Activated naive CD4-positive, alpha-beta T cell treated with anti-CD3 and anti-CD28 coated beads, Interleukin-2, amount 10 ng/mL, durations not matched to agents 7 days and 5 days (primary cell): ENCODE measurements at places on chromosomes 12 and 14.
A peak's percentile ranks its signal among the peaks of the same experiment; 100 is the strongest.

GRCh38 chr14:102969060-102969791, 46.8 kb downstream of the AMN start:
- DNase-seq, result no peak

- DNase-seq, result no peak
Measured at GRCh38 chr12:32989705-32990104, 93.1 kb upstream of the PKP2 start.

- peak; percentile 27 for DNase-seq
Measured at GRCh38 chr12:14275886-14276285, 89.6 kb upstream of the ATF7IP start.

- no peak for DNase-seq
Measured at GRCh38 chr12:108369736-108370396, 30.8 kb upstream of the CMKLR1 start.

GRCh38 chr12:114253976-114254778, 151.8 kb downstream of the TBX5 start:
- no peak for DNase-seq

- DNase-seq, result no peak
Measured at GRCh38 chr14:100261621-100262020, 22.7 kb downstream of the YY1 start.

- DNase-seq, result no peak
Measured at GRCh38 chr14:76131071-76131965, 20.4 kb upstream of the GPATCH2L start.

GRCh38 chr12:56801661-56802622, 38.8 kb downstream of the HSD17B6 start:
- DNase-seq, result no peak

DNA sequence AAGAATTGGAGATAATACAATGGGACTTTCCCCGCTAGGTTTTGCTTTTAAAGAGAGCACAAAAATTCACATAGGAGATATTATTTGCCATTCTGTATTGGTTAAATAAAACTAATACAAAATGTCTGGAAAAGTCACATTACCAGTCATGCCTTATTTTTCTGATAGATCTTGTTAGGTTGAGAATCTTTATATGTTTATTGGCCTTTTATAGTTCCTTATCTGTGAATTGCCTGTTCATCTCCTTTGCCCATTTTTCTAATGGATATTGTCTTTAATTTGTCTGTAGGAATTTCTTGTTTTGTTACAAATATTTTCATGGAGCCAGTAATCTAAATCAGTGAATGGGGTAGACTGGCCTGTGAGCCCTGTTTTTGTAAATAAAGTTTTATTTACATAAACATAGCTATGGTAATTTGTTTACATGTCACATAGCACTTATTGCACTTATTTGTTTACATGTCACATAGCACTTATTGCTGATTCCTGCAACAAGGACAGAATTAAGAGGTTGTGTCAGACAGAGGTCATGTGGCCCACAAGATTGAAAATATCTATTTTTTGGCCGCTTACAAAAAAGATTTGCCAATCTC, 65.0 kb downstream of the ATF7IP start:
- DNase-seq, result no peak

DNA sequence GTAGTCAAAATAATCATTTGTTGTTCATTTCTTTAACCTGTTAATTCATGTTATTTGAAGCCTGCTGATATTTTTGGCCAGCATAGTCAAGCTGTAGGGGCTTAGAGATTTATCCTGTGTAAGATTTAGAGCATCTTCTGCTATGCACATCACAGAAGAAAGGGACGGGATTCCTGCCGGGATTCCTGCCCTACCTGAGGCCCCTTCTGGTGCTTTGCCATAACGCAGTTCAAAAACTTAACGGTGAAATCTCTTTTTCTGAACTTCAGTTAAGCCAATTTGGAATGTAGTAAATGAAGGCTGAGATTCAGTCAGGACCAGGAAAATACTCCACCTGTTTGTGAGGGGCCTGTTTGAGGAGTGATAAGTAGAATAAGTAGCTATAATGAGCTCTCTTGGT, 50.7 kb upstream of the TMEM260 start:
- DNase-seq, result no peak

DNA sequence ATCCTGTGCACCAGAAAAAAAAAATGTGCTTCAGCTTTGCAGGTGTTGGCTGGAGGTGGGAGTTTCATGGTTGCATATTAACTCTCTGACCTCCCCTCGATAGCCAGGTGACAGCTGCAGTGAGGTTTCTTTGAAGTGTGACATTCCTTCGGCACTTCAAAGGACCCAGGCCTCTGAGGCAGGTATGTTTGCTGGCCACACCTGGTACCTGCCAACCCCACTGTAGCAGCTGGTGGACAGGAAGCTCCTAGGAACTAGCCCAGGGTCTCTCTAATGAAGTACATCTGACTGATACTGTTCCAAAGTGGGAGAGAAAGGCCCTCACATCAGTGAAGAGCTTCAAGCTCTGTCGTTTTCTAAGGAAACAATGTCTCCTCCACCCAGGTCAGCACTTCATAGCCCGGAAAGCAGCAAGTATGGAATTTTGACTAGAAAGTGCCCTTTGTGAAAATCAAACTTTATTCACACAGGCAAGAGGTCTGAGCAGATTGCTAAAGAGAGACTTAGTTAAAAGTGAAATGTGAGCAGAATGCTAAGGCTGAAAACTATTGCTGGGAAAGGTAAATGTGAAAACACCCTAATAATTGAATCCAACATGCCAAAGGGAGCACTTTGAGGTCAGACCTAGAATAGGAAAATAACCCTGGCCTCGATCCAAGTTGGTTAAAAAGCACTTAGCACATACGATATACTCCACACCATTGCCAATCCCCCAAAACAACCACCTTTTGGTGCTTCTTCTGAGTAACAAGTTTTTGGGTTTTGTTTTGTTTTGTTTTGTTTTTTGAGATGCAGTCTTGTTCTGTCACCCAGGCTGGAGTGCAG, 71.3 kb downstream of the PHLDA1 start:
- no peak for DNase-seq

DNA sequence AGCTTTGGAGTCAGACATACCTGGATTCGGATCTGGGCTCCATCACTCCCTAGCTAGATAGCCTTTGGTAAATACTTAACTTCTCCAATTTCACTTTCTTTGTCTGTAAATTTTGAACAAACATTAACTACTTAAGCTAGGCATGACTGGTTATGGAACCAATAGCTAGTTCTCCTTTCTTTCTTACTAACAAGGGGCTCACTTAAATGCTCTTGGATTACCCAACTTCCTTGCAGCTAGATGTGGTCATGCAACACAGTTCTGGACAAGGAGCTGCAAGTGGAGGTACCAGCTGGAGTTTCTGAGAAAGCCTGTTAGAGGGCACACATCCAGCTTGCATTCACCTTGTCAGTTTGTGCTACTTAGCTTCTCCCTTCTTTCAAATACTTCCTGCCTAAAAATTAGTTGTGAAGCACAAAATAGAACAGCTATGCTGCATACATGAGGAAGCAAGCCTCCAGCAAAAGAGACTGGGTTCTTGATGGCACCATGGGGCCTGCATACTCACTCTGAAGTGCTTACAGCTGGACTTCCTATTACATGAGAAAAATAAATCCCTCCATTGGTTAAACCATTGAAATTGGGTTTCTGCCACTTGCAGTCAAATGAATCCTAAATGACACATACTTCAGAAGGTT, 210.1 kb upstream of the EEA1 start:
- DNase-seq, result no peak

DNA sequence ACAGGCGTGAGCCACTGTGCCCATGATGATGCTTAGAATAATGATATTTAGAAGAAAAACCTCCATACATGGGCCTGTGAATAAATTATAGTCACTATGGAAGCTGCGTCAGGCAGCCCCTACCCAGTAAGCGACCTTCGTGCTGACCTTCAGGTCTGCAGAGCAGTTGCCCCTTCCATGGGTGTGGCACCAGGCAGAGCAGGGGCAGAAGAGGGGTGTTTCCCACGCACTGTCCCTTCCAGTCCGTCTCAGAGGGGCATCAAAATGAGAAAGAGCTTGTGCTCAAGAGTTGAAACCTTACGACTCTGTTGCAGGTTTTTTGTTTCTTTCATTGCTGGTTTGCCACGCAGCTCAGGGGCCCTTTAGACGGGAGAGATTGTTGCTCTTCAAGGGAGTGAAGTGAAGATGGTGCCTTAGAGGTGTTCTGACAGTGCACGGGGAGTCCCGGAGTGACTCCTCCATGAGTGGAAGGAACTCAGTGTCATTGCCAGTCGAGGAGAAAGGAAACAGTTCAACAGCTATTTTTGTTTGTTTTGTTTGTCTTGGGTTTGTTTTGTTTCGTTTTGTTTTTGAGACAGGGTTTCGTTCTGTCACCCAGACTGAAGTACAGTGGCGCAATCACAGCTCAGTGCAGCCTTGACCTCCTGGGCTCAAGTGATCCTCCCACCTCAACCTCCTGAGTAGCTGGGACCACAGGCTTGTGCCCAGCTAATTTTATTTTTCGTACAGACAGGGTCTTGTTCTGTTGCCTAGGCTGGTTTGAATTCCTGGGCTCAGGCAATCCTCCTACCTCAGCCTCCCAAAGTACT, 13.9 kb downstream of the CKB start:
- no peak for DNase-seq

DNA sequence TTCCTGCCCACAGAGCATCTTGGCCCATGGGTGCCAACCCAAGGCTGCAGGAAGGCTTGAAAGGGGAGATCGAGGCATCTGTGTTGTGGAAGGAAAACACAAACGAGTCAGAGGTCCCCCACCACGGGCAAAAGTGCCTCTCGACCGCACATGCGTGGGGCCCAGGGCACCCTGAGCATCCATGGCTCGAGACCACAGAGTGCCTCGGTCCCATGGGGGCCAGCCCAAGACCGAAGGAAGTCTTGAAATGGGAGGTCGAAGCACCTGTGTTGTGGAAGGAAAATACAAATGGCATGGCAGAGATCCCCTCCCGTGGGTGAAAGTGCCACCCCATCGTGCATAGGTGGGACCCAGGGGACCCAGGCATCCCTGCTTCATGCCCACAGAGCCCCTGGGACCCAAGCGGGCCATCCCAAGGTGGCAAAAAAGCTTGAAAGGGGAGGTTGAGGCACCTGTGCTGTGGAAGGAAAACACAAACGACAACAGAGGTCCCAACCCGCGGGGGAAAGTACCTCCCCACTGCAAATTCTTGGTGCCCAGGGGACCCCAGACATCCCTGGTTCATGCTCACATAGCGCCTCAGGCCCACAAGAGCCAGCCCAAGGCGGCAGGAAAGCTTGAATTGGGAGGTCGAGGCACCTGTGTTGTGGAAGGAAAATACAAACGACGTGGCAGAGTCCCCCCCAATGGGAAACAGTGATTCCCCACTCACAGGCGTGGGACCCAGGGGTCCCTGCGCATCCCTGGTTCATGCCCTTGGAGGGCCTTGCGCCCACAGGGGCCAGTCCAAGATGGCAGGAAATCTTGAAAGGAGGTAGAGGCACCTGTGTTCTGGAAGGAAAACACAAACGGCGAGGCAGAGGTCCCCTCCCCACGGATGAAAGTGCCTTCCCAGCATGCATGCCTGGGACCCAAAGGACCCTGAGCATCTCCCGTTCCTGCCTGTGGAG, 373.0 kb downstream of the ALG10 start:
- peak; percentile 8 for DNase-seq

DNA sequence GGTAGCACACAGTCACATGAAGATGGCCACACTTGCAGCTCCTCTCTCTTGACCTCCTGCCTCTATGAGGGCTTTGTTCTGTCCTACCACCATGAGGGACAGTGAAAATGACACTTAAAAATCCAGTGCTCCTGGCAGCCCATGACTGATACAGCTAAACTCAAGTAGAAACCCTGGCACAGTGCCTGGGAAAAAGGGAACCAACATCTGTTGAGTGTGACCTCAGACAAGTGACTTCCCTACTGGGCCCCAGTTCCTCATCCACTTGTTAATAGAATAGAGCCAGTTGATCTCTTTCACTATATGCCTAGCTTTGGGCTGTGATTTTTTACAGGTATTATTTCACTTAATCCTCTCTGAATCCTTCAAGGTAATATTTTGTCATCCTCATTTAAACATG, 4.8 kb downstream of the GUCY2C start:
- no peak for DNase-seq

GRCh38 chr12:106866426-106867080, 89.2 kb upstream of the TMEM263 start:
- DNase-seq, result no peak

DNA sequence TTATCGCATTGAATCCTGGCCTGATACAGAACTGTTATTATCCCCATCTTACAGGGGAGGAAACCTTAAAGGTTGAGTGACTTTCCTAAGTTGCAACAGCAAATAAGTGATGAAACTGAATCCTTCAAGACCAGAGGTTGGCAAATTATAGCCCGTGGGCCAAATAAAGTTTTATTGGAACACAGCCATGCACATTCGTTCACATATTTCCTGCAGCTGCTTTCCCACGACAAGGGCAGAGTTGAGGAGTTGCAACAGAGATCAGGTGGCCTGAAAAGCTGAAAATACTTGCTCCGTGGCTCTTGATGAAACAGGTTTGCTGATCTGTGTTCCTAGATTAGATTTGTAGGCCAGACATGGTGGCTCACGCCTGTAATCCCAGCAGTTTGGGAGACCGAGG, 126.7 kb downstream of the PHETA1 start:
- DNase-seq, result no peak

- peak; percentile 68 for DNase-seq
Measured at GRCh38 chr12:25590011-25590721, 37.1 kb upstream of the LMNTD1 start.

DNA sequence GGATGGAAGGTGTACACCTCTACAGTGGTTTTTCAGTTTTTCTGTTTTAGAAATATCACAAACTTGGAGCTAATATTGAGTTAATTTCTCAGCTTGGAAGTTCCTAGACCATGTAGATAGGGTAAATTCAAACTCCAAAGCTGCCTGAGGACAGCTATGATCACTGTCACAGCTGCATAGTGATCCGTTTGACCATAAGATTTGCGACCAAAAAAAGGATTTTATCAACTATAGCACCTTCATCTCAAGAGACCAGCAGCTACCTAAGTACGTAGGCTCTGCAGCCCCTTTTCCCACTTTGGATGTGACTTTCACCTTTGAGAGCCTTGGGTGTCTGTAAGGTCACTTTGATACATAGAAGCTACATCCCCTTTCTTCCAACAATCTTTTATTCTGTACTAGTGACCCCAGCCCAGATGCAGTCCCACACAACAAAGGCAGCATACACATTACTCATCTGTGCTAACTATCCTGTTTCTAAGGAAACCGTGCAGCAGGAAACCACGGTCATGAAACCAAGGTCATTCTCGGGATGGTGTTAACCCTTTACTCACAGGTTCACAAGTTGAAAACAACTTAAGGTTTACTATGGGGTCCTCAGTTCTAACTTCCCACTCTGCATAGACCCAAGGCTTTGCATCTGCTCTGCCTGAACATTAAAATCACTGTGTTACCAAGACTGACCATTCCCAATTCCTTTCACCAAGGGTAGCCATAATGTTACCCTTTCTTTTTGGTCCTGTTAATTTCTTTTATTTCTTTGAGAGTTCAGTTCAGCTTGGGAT, 75.4 kb downstream of the IFT81 start:
- peak; percentile 30 for DNase-seq

DNA sequence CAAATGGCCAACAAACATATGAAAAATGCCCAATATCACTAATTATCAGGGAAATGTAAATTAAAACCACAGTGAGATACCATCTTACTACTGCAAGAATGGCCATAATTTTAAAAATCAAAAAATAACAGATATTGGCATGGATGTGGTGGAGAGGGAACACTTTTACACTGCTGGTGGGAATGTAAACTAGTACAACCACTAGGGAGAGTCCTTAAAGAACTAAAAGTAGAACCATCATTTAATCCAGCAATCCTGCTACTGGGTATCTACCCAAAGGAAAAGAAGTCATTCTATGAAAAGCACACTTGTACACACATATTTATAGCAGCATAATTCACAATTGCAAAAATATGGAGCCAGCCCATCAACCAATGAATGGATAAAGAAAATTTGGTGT, 459.7 kb downstream of the GXYLT1 start:
- DNase-seq, result no peak

GRCh38 chr12:105164068-105164467, 56.5 kb downstream of the WASHC4 start:
- DNase-seq, result no peak
